CD8-positive, alpha-beta memory T cell (primary cell): ENCODE measurements at places on chromosomes 3 and 15.

- no peak overlapping the region for H3K4me3 ChIP-seq
- H3K27ac ChIP-seq, result no peak overlapping the region
- no peaks in the 10 kb centered on the region for H3K4me1 ChIP-seq
- H3K36me3 ChIP-seq, result no peaks in the 10 kb centered on the region
- no peaks in the 10 kb centered on the region for H3K27me3 ChIP-seq
Observed at GRCh38 chr15:51443282-51443914, 101.9 kb downstream of the GLDN start.

DNA sequence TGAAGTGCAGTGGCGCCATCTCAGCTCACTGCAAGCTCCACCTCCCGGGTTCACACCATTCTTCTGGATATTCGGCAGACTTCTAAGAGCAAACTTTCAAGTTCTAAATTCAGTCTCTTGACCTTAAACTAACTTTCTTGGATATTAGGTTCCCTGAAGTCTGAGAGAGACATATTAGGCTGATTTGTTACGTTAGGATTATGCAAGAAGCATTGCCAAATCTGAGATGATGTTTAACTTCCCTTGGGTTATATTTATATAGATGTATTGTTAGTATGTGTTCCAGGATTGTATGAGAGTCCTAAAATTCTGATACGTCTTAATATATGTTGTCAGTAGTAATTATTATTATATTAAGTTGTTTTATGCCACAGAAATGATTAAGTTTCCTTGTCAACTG is 80.1 kb downstream of the SLC6A1 start:
- no peaks in the 10 kb centered on the region for H3K36me3 ChIP-seq
- no peak overlapping the region for H3K4me3 ChIP-seq
- no peak for DNase-seq
- no peaks in the 10 kb centered on the region for H3K4me1 ChIP-seq
- no peaks in the 10 kb centered on the region for H3K27me3 ChIP-seq
- no peak overlapping the region for H3K27ac ChIP-seq

GRCh38 chr3:187738331-187739093 is 6.8 kb downstream of the BCL6 start:
- peak; percentile 70 for DNase-seq
- peak overlapping the region; percentile 81 for H3K4me3 ChIP-seq
- no peaks in the 10 kb centered on the region for H3K27me3 ChIP-seq

GRCh38 chr3:75321060-75321459 is 343.1 kb upstream of the FRG2C start:
- no peak overlapping the region for H3K27ac ChIP-seq
- H3K27me3 ChIP-seq, result no peaks in the 10 kb centered on the region
- H3K4me3 ChIP-seq, result no peak overlapping the region
- H3K36me3 ChIP-seq, result no peaks in the 10 kb centered on the region
- no peaks in the 10 kb centered on the region for H3K4me1 ChIP-seq
- no peak for DNase-seq

DNA sequence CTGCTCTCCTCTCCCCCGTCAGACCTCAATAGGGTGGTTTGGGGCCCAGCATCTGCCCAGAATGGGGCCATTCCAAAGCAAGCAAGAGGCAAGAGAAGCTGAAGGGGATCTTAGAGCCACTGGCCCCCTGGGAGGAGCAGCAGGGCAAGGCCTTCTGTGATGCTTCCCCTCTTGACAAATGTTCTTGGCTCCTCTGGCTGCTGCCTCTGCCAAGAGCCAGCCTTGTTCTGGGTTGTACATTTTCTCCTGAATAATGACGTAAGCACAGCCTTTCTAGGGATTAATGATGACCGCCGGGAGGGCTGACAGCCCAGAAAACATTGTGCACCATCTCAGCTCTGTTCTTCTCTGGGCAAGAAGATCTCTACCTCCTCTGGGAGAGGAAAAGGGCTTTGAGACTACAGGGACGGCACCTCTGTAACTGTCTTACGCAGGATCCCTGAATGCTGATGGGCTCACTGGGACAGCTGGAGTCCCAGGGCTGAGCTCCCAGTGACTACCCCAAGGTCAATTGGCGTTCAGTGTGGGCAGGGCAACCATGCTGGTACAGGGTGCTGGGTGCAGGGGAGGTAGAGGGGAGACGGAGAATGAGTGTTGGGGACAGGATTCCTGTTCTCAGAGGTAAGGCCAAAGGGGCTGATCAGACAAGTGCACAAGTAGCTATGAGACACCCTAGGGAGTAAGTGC is 253.3 kb downstream of the FAM43A start:
- no peaks in the 10 kb centered on the region for H3K27me3 ChIP-seq
- DNase-seq, result no peak
- no peaks in the 10 kb centered on the region for H3K36me3 ChIP-seq
- H3K27ac ChIP-seq, result no peak overlapping the region
- H3K4me3 ChIP-seq, result no peak overlapping the region
- H3K4me1 ChIP-seq, result no peaks in the 10 kb centered on the region

DNA sequence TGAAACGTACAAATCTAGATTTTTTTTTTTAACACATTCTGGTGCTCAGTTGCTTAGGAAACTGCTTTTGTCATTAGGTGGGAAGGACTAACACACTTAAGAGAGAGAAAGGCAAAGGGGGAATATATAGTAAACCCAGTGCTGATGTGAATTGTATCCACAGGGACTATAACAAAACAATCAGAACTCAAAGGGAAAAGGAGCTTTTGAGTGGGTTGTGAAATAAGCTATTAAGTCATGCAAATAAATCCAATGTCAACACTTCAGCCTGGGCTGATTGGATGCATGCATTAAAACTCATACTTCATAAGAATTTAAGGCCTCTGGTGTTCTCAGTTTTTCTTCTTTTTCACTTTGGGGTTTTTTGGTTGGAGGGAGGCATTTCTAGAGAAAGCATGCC is 628.9 kb downstream of the FHIT start:
- H3K4me3 ChIP-seq, result no peak overlapping the region
- H3K27me3 ChIP-seq, result no peaks in the 10 kb centered on the region
- no peaks in the 10 kb centered on the region for H3K4me1 ChIP-seq
- H3K27ac ChIP-seq, result no peak overlapping the region

DNA sequence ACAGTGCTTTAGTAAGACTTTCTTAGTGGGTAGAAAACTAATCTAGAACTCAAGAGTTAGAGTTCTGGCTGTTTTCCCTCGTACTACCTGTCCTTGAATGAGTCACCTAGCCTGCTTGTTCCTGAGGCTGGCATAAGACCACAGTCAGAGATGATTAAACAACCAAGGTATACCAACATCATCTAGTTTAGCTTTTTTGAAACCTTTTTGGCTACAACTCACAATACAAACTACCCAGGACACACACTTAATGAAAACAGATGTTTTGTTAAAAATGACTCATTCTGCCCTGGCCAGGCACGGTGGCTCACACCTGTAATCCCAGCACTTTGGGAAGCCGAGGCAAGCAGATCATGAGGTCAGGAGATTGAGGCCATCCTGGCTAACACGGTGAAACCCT is 4.6 kb downstream of the MCCC1 start:
- DNase-seq, result no peak
- peaks cover 11% of the 10 kb centered on the region for H3K4me1 ChIP-seq
- H3K36me3 ChIP-seq, result peaks cover 6% of the 10 kb centered on the region

DNA sequence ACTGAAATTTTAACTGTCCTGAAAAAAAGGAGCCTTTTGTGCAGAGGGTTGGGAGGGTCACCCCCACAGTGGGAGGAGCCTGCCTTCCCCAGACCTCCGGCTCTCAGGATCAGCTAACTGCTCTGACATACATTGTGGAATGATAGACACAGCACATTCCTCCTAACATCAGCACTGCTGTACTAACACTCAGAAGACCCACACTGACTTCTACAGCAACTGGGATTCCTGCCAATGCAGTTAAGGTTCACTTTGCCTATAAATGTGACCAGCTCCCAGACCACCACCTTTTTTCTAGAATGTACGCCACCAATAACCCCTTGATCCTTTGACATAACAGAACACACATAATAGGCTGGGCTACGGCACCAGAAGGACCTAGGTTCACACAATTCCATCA is 3.2 kb downstream of the CPEB1 start:
- H3K4me1 ChIP-seq, result peaks cover 6% of the 10 kb centered on the region
- H3K27ac ChIP-seq, result peak overlapping the region; percentile 29
- H3K36me3 ChIP-seq, result no peaks in the 10 kb centered on the region
- H3K27me3 ChIP-seq, result peaks cover 10% of the 10 kb centered on the region

- H3K27ac ChIP-seq, result no peak overlapping the region
- DNase-seq, result no peak
- H3K4me3 ChIP-seq, result no peak overlapping the region
- H3K4me1 ChIP-seq, result no peaks in the 10 kb centered on the region
- H3K27me3 ChIP-seq, result no peaks in the 10 kb centered on the region
Observed at GRCh38 chr15:81966631-81967030, 79.2 kb downstream of the MEX3B start.
